ENCODE measurements at places on chromosomes 12 and 14.

GRCh38 chr14:69287098-69288010 is 27.4 kb downstream of the GALNT16 start:
- DNase-seq = no peak

DNA sequence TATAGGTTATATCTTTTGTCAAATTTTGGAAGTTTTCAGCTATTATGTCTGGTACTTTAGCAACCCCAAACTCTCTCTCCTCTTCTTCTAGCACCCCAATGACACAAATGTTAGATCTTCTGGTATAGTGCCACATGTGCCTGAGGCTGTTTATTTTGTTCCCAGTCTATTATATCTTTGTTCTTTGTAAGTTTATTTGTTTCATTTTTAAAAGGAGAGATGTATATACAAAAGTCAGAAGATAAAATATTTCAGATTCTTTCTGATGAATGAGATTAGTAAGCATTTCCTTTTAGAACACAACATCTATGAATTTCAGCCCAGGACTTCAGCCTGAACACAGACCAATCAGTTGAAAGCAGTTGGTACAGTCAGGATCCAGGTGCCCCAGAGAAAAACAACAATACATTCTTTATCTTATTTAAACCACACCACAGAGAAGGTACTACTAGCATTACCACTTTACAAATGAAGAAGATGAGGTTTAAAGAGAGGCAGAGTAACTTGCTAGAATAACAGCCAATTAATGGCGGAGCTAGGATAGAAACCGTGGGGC is 114.1 kb upstream of the BTG1 start:
- no peak for DNase-seq

DNA sequence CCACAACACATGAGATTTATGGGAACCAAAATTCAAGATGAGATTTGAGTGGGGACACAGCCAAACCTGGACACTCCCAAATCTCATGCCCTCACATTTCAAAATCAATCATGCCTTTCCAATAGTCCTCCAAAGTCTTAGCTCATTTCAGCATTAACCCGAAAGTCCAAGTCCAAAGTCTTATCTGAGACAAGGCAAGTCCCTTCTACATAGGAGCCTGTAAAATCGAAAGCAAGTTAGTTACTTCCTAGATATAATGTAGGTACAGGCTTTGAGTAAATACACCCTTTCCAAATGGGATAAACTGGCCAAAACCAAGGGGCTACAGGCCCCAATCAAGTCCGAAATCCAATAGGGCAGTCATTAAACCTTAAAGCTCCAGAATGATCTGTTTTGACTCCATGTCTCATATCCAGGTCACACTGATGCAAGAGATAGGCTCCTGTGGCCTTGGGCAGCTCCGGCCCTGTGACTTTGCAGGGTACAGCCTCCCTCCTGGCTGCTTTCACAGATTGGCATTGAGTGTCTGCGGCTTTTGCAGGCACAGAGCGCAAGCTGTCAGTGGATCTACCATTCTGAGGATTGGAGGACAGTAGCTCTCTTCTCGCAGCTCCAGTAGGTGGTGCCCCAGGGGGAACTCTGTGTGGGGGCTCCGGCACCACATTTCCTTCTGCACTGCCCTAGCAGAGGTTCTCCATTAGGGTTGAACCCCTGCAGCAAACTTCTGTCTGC is 60.1 kb downstream of the LRIG3 start:
- no peak for DNase-seq

DNA sequence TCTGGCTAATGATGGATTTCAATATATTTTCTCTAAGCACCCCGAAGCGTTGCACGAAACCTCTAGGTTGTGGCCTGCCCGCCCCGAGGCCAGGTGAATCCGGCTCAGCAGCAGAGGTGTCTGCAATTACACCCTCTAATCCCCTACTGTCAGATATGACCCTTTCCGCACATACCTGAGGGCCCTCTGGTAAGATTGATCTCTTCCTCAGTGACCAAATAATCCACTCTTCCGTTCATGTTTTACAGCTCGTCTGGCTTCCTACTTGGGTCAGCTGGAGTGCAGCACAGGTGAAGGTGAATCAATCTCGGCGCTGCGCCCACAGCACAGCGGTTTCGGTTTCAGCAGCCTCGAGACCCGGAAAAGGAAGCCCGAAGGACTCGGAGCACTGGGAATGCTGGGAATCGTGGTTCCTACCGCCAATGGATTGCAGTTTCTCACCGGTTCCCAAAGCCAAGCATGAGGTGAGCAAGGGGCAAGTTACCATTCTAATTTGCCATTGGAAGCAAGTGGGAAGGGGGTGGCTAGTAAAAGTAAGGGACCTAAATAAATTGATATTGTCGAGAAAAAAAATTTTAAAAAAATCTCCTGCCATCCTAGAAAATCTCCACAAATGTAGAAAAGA is at the start of gene SYNJ2BP:
Gene SYNJ2BP, minus strand, starts transcription at position 366 of the 625 bp plus-strand sequence. Its CDS starts 127 bp downstream, at position 239.
- peak; percentile 68 for DNase-seq

DNA sequence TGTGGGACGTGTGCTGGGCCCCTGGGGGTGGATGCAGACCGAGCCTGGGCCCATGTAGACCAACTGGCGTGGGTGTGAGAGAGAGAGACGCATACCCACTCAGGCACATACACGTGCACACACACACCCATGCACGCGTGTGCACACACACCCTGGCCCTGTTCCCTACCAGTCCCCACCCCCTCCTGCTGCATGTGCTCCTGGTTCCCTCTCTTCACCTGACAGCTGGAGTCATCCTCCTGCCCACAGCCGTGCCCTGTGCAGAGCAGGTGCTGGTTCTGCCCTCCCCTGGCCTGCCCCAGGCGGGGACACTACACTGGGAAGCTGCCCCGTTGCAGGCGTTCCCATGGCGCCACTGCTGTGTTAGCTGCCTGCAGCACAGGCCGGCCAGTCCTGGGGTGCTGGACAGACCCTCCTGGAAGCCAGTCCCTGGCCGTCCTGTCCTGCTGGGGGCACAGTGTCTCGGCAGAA is 18.5 kb downstream of the PACS2 start:
- no peak for DNase-seq

Data from fibroblast of lung (primary cell).